ENCODE measurements at places on chromosomes 2 and 18. TPM values are rescaled to one million over a fixed set of nuclear protein-coding genes. Genes with fewer than 3 reads are reported as not detected.

CTIF gene
- total RNA-seq, result 116 TPM

DNA sequence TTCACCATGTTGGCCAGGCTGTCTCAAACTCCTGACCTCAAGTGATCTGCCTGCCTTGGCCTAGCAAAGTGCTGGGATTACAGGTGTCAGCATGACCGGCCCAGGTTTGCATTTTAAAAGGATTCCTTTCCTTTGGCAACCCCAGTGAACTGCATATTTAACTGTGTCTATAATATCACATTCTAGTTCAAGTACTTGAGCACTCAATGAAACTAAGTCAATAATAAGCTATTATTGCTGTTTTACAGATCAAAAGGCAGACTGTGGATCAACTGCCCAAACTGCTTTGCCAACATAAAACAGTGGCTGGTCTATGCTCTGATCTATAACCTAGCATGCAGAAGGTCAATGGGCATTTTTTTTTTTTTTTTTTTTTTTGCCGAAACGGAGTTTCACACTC lies 144.5 kb downstream of the USP34 start:
- DNase-seq, result no peak

DNA sequence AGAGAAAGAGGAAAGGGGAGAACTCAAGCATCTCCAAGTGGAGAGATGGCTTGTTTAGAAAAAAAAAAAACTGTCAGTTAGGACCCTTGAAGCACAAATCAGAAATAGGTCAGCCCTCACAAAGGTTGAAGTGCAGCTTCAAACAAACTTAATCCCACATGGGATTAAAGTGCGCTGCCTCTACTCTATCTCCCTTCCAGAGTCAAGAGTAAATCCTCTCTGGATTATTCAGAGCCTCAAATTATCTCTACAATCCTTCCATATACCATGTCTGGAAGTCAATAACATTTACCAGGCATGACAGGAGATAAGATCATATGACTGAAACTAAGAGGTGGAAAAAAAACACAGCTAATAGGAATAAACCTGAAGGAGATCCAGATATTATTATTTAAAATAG lies 69.8 kb downstream of the SMAD7 start:
- no peak for DNase-seq

- DNase-seq, result no peak
Measured at GRCh38 chr2:34188464-34189303, 589.6 kb upstream of the FAM98A start.

TMEM200C gene
- 3.9 TPM for total RNA-seq

SERPINB5 gene
- total RNA-seq, result not detected

DNA sequence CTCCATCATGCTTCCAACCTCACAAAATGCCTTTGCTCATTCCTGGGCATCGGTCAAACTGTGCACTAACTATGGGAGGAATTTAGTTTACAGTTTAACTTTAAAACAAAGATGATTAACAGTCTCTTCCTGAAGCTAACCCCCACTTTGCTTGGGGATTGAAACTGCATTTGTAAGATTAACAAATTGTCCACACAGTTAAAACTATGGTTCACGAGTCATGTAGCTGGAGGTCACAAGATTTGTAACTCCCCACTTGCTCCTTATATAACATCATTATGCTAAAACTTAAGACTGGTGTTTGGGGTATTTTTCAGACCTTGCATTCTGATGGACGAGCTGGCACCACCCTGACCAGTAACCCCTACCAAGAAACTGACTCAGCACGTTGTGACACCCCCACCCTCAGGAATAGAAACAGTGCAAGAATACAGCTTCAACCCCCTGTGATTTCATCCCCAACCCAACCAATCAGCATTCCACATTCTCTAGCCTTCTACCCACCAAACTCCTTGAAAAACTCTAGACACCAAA lies 252.3 kb downstream of the MBD5 start:
- no peak for DNase-seq

DNA sequence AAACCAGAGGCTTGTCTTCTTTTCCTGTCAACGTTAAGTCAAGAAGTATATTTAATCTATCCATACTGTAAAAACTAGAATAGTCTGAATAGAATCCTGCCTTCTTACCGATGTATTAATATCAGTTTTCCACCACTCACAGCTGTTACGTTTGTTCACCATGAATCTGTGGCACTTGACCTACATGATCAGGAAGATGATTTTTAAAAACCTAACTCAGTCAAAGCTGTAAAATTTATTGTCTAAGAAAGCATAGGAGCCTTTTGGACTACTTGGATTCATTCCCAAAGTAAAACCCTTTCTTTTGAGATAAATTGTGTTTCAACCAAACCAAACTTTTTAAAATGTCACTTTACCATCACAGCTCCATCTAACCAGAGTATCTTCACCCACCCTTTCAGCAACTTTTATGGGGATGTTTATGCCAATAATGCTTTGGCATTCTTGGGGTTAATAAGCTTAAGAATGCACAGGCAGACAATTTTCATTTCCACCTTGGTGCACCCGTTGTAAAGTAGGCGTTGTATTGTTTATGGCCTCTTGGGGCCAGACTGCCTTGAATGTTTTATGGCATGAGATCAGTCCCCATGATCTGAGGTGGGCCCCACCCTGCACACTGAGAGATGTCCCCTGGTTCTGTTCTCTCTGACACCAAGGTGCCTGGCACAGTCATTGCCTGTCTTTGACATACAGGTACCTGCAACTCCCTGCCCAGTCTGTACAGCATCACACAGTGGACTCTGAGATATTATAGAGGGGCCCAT lies 176.2 kb upstream of the EPAS1 start:
- no peak for DNase-seq

C2orf78 gene
- total RNA-seq, result not detected

SCYGR4 gene
- not detected for total RNA-seq

DNA sequence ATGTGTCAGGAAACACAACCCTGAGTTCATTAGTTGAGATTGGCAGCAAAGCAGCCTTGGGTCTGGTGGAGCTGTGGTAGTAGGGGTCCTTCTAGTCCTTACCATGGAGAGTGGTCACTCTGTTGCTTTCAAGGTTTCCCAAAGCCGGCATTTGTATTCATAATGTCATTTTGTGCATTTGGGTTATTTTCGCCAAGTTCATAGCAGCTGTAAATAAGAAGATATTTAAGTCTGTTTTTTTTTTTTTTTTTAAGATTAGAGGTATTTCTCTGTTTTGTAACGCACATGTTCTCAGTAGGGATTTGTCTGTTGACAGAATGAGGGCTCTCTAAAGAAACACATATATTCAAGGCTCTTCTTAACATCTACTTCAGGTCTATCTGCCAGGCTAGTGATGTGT lies 114.1 kb downstream of the PRPF40A start:
- no peak for DNase-seq

- peak; percentile 88 for DNase-seq
Measured at GRCh38 chr2:136246086-136246669, 128.2 kb upstream of the CXCR4 start.

ARHGAP28 gene
- total RNA-seq, result 26.2 TPM

- DNase-seq, result no peak
Measured at GRCh38 chr18:44869533-44869932, 188.8 kb downstream of the SETBP1 start.

DNA sequence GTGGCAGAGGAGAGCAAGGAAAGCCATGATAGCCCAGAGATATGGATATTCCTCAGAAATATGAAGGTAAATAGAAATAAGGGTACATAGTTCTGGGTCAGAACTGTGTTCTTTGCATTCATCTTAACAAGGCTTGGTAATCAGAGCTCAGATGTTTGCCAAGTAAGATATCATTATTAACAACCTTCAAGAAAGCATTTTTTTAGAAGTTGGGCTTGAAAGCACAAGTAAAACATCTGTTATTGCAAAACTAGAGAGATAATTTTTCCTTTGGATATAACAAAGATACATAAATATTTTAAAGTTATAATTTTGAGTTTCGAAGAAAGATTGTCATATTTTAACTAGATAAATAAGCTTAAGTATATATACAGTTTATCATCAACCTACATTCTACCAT lies 171.4 kb downstream of the ZNF804A start:
- no peak for DNase-seq

DNA sequence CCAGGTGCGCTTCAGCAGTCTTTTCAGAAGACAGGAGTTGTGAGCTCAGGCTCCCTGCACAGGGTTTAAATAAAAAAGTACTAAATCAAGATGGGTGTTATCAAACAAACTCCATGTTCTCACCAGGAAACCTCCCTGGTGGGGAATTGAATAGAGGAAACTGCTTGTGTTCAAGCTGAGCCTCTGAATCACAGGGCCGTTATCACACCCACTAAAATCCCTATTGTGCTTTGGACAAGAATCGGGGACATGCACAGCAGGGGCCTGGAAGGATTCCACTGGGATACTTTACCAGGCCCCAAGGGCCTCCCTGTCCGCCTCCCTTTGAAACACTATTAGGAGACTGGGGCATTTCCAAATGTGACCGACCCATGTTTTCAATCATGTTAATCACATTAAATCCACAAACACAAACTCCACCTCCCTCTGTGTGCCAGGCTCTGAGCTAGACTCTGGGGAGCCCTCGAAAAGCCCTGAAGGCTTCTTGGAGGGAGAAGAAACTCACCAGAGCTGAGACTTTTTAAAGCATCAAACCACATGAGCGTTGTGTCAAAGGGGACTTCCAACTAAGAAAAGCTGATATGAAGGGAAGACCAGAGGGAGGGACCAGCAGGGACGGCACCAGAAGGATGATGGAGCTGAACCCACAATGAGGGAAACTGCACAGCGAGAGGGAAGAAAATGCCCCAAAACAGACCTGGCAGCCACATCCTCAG lies 458.7 kb upstream of the ID2 start:
- no peak for DNase-seq

GRCh38 chr2:107806901-107807300 lies 19.8 kb upstream of the RGPD4 start:
- DNase-seq, result no peak

CNOT11 gene
- total RNA-seq, result 20.6 TPM

DNA sequence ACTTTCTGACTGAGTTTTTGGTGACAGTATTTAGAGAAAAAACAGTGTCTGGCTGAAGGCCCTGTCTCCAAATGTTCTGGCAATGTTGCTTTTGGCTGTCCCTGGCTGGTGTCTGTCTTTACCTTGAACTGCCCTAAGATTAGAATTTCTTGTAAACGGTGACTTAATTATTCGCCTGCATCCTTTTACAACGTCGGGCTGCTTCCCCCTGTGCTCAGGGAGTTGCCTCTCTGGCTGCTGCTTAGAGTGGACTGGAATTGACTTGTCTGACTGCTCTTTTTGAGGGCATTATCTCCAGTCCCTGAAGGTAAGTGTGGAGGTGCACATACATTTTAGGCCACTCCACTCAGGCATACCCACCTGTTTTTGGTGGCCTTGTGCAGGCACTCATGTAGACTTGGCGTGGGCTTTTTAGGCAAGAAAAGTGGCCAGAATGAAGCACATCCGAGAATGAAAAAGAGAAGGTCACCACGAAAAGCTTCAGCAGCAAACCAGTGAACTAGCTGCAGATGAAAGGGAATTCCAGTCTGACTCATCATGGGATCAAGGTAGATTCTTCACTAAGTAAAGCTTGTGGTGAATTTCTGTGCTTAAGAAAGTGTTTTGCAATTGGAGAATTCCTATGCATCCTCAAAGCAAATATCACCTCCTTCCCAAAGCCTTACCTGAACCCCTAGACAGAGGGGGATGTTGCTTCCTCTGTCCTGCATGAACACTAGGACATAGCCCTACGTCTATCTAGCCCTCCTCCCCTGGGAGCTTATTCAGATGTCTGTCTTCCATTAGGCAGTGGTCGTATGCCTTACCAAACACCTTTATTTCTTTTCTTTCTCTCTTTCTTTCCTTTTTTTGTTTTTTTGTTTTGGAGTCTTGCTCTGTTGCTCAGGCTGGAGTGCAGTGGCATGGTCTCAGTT lies 230.3 kb upstream of the TRIB2 start:
- DNase-seq, result no peak

DBI gene
- total RNA-seq, result 63.1 TPM

- DNase-seq, result no peak
Measured at GRCh38 chr2:235398321-235398720, 95.5 kb upstream of the AGAP1 start.

GRCh38 chr2:12321886-12322285 lies 394.9 kb upstream of the TRIB2 start:
- no peak for DNase-seq

All from posterior vena cava (tissue), 2 donors.